Activated naive CD4-positive, alpha-beta T cell (primary cell): ENCODE measurements at places on chromosomes 1 and 21.

DNA sequence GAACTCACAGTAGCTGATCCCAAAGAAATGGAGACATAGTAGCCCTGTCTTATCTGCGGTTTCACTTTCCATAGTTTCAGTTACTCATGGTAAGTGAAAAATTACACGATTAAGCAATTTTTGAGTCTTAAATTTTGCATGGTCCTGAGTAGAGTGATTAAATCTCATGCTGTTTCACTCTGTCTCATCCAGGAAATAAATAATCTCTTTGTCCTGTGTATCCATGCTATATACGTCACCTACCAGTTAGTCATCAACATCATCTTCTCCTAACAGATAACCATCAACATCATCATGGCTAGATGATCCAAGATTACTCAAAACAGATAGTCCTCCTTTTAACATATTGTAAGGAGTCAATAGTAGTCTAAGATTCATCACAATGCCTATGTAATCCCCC is 1589.3 kb downstream of the BRINP3 start:
- no peak for DNase-seq

DNA sequence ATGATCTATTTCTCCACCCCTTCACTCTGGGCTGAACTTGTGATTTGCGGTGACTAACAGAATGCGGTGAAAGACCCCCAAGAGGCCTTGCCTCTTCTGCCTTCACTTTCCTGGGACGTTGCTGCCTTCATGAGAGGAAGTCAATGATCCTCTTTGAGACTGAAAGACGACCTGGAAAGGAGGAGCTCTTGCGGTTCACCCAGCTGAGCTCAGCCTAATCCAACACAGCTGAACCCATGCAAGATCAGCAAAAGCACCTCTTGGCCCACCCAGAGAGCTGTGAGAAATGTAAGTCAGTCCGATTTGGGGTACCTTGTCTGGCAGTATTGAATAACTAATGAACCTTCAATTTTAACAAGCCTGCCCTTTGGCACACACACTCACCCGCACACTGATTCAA is 767.4 kb upstream of the TPTE start:
- DNase-seq: no peak

DNA sequence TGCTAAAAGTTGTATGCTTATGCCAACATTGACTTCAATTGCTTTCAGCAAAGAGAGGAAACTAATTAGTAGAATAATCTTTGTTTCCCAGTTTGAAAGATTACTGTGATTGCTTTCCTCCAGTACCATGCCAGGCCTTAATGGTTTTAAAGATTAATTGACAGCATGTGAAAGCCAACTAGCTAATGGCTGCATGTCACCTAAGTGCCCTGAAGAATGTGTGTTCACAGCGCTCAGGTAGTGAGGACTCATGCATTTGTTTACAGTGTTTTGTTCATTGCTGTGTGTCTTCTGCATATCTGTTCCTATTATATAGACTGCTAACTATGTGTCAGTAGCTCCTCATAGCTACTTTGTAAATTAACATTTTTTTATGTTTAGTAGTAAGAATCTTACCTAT is 335.6 kb downstream of the LRRIQ3 start:
- DNase-seq: no peak

- no peak for DNase-seq
Observed at GRCh38 chr1:203088441-203088840, 2.6 kb upstream of the MYOG start.

GRCh38 chr1:41872074-41872473 is 46.6 kb downstream of the HIVEP3 start:
- no peak for DNase-seq

- DNase-seq: no peak
Observed at GRCh38 chr1:55147524-55147923, 67.6 kb downstream of the USP24 start.

DNA sequence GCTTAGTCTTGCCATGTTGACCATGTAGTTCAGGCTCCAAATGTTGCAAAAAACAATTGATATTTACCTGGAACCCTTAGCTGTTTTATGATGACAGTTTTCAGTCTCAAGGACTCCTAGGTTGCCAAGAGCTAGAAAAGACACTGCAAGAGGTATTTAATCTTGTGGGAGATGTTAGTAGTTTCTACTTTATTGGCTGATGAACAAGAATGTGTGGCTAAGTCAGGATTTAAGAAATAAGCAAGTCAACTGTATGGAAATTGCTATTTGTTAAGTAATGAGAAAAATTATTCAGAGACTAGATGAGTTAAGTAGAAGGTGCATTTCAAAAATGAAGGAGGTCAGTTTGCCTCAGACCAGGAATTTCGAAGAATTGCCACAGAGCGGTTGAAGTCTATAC is 639.7 kb upstream of the USP24 start:
- no peak for DNase-seq
